Fibroblast of the aortic adventitia (primary cell): ENCODE measurements at places on chromosomes 11 and 22. TPM values are rescaled to one million over a fixed set of nuclear protein-coding genes. Genes with fewer than 3 reads are reported as not detected.

ACR gene
- not detected in 2 replicates for total RNA-seq

SYT8 gene
- 0.82 TPM in 1 of 2 replicates, not detected in the other for total RNA-seq

C22orf31 gene
- total RNA-seq: not detected in 2 replicates

IFITM10 gene
- 2.2 and 5.9 TPM in 2 replicates for total RNA-seq

NLRP14 gene
- 0.18 TPM in 1 of 2 replicates, not detected in the other for total RNA-seq

PARVG gene
- not detected in 2 replicates for total RNA-seq

SPDYC gene
- total RNA-seq: not detected in 2 replicates

GAB4 gene
- not detected in 2 replicates for total RNA-seq

VPREB1 gene
- total RNA-seq: not detected in 2 replicates

OTOG gene
- total RNA-seq: not detected in 2 replicates

GAL gene
- total RNA-seq: not detected in 2 replicates

DLAT gene
- 16.6 and 35.0 TPM in 2 replicates for total RNA-seq

RAB38 gene
- total RNA-seq: 0.41 and 1.2 TPM in 2 replicates

YPEL4 gene
- total RNA-seq: 1.4 and 1.7 TPM in 2 replicates

OR4A16 gene
- total RNA-seq: not detected in 2 replicates

DDI1 gene
- not detected in 2 replicates for total RNA-seq

TRIM29 gene
- total RNA-seq: not detected in 2 replicates
